Left cardiac atrium (tissue), 4 donors: ENCODE measurements at places on chromosomes 12 and 14. TPM values are rescaled to one million over a fixed set of nuclear protein-coding genes. Genes with fewer than 3 reads are reported as not detected.

ZNF385A gene
- 20.4 TPM for total RNA-seq

ANKRD33 gene
- not detected for total RNA-seq

DNA sequence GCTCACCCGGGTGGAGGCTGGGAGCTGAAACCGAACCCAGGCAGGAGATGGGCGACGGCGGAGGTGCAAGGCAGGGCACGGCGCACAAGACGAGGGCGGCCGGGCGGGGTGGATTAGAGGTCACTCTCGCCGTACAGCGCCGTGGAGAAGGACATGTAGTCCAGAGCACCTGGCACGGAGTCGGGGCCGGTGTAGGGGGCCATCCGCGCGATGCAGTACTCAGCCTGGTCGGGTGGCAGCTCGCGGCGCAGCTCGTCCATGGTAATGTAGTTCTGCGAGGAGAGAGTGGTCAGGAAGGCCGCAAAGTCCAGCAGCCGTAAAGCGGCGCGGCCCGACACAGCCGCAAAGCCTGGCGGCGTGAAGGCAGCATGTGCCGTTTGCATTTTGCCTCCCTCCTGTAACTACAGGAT, 81.9 kb upstream of the ZFP36L1 start:
- no peak for DNase-seq

RAB15 gene
- 12.9 TPM for total RNA-seq

SLC7A7 gene
- 8.2 TPM for total RNA-seq

DNA sequence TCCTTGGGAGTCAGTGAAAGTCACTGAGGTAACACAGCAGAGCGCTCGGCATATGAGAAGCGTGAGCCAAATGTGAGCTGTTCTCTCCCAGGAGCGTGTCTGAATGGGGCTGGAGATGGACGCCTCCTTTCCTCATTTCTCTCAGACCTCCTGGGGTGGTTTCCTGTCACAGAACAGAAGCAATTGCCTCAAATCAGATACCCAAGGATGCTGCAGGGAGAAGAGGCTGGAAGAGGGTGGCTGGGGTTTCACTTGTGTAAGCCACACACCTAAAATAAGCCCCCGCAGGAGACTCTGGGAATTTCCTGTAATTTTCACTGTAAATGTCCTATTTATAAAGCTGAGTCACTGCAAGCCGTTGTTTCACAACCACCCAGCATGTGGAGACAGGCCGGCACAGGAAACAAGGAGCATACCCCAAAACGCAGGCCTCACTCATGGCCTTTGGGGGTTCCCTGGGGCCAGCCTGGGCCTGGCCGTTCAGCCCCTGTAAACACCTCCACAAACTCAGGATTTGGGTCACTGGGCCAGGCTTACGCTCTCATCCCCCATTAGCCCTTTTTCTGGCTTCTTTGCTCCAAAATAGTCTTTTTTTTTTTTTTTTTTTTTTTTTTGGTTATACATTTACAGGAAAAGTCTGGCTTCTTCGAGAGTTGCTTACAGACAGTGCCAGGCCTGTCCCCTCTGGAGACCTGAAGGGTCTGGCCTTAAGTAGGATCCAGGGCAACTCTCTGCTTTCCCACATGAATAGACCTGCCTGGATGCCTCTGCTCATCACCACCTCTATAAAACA, 55.3 kb downstream of the VCPKMT start:
- DNase-seq = peak; percentile 67

DNA sequence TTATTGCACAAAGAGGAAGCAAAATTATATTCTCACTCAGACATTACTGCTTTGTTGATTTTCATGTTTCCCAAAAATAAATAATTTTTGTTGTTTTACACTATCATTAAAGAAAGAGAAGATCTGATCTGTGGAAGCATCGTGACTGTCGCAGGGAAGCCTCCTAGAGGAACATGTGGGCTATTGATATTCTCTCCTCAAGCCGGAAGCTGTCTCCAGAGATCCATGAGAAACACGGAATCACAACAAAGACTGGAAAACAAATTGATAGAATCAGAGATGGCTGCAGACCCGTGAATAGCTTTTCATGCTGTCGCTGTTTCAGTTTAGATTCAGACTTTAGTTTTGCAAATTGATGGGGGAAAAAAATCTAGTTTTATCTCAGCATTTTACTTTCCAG, 235.2 kb upstream of the TMPO start:
- DNase-seq = no peak

- no peak for DNase-seq
Observed at GRCh38 chr14:64507376-64508156, 3.0 kb downstream of the ZBTB1 start.

OR4Q3 gene
- not detected for total RNA-seq

STON2 gene
- 19.1 TPM for total RNA-seq

- no peak for DNase-seq
Observed at GRCh38 chr12:46487567-46488131, 115.1 kb upstream of the SLC38A2 start.

- no peak for DNase-seq
Observed at GRCh38 chr12:118059341-118060191, 1.4 kb downstream of the WSB2 start.

- DNase-seq = no peak
Observed at GRCh38 chr14:95535226-95536021, 574 bp downstream of the GLRX5 start.

FAM234B gene
- total RNA-seq = 3.7 TPM

TAS2R8 gene
- total RNA-seq = 0.26 TPM

WNT5B gene
- 5.0 TPM for total RNA-seq

DNA sequence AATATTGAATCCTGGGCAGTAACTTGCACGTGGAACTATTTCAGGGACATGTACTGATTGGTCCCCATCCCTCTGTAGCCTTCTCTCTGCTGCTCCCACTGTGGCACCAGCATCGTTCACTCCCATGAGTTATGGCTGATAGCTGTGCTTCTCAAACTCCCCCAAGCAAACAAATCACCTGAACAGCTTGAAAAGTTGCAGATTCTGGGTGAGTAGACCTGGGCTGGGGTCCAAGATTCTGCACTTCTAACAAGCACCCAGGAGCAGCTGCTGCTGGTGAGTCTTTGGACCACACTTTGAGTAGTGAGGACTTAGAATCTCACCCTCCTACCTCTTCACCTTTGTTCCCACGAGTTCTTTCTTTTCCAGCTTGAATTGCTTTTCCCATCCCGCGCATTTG, 49.4 kb upstream of the ZFP36L1 start:
- no peak for DNase-seq

- DNase-seq = no peak
Observed at GRCh38 chr12:32702946-32703345, 23.8 kb downstream of the DNM1L start.

L3HYPDH gene
- 15.2 TPM for total RNA-seq

DNA sequence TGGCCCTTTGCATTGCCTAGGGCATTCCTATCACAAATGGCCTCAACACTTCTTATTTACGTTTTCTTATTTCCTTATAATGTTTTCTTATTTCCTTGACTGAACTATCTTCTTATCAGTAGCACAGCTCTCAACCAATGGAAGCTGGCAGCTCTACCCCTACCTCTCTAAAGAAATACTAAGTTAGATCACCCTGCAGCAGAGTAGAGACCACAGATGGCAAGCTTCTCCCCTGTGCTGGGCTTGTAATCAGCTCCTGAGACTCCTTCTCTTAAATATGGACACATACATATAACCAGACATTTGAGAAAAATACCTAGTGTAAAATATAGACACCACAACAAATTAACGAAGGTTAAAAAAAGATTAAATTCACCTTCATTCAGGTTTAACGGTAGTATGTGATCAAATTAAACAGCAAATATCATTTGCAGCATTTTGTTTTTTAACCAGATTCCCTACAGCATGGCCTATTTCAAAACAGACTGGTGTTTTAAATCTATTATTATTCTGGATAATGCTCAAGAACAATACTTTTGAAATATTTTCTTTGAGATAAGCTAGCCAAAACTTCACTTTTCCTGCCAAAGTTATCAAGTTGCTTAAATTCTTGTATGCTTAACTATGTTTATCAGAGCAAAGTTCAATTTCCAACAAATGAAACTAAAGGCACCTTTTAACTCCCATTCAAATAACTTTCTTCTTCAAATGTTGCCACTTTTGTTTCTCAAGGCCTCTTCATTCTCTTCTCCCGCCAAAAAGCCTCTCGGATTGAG, 54.3 kb downstream of the SLC41A2 start:
- DNase-seq = no peak

NACA gene
- total RNA-seq = 516 TPM

INHBC gene
- total RNA-seq = not detected

DNA sequence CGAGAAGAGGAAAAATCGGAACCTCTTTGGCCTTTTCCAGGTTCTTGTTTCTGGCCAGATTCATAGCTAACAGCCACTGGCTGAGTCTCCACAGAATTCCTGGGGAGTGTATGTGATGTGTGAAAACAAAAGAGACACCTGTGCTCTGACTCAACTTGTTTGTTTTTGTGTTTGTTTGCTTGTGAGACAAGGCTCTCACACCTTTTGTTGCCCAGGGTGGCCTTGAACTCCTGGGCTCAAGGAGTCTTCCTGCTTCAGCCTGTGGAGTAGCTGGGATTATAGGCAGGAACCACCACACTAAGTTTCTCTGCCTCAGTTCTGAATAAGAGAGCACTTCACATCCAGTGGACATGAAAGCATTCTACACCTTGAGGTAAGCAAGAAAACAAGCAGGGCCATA, 22.7 kb downstream of the MFAP5 start:
- DNase-seq = no peak

CCDC175 gene
- not detected for total RNA-seq

GRCh38 chr14:91405724-91406435, 11.7 kb downstream of the CCDC88C start:
- no peak for DNase-seq

TSHR gene
- not detected for total RNA-seq

GRCh38 chr14:52660325-52660724, 35.0 kb downstream of the ERO1A start:
- no peak for DNase-seq

SSPN gene
- 114 TPM for total RNA-seq

DNA sequence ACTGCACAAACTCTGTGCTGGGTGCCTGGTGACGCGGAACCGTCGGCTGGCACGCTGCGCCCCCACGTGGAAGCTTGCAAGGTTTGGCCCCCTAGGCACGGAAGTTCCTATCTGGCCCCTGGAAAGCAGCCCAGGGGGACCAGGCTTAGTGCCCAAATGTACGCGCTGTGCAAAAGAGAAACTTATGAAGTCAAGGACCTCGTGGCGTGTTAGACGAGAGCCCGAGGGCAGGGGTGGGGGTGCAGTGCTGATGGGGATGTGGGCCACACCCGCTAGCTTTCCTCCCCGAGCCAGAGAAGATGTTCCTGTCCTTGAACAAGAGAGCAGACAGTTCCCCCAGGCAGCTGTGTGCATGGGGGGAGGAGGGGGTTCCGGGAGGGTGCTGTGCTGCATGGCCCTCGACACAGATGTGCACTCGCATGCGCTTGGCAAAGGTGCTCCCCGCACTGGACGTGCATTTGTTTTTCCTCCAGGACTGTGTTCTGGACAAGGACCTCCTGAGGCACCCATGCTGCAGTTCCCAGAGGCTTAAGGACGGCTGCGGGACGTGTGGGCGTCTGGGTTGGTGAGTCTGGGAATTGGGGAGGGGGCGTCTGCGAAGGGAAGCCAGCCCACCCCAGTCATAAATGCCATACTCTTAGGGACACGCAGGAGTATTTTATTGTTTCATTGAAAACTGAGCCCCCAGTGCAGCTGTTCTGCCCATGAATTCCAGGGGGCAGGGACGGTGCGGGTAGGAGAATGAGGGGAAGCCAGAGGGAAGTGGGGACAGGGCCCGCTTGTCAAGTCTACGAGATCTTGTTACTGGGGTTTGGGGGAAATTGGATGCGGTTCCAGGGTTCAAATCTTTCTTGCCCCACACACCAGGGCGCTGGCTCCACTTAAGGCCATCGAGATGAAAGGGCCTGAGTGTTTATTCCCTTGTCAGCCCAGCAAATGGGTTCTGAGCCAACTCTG, 80.0 kb downstream of the NTF3 start:
- peak; percentile 57 for DNase-seq

GRCh38 chr12:26810330-26810729, 22.7 kb downstream of the ITPR2 start:
- peak; percentile 73 for DNase-seq

DNA sequence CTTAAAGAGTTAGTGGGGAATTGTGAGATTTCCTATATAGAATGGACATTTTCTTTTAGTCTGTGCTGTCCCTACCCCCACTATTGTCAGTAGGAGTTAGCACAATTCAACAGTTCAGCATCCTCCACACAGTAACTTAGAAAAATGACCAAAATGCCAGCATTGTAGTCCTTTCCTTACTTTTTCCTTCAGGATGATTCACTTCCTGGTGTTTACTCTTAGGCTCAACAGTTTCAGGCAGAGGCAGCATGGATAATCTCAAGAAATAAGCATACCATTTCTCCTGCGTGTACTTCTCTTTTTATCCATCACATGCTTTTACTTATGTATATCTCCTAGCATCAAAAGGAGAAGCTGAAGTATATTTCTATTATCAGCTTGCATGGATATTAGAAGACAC, 683.4 kb downstream of the SLC16A7 start:
- DNase-seq = no peak

DNA sequence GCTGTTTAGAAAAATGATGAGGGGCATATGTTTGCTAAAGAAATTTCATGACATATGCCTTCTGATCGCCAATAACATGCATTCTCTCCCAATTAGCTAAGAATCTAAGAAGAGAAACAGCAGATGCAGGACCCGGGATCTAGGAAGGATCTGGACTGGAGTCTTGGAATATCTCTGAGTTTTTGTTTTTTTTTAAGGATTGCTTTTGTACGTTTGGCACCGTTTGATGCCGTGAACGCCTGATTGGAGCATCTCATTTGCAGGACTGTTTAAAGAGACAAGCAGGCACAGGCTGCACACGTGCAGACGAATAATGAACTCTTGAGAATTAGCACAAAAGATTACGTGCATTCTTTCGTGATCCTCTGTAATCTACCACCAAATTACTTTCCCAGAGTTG, 13.6 kb downstream of the EML1 start:
- no peak for DNase-seq

- peak; percentile 46 for DNase-seq
Observed at GRCh38 chr14:96929950-96930349, 132.8 kb downstream of the VRK1 start.

KLRC4 gene
- 0.77 TPM for total RNA-seq

DNA sequence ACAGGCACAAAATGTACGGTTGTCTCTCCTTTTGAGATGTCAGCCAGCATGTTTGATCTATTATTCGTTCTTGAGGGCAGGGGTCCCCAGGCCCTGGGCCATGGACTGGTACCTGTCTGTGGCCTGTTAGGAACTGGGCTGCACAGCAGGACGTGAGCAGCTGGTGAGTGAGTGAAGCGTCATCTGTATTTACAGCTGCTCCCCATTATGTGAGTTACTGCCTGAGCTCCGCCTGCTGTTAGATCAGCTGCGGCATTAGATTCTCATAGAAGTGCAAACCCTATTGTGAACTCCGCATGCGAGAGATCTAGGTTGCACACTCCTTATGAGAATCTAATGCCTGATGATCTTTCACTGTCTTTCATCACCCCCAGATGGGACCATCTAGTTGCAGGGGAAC, 41.4 kb upstream of the SCN8A start:
- no peak for DNase-seq

GRCh38 chr14:65214741-65215140, 112.4 kb upstream of the MAX start:
- DNase-seq = peak; percentile 42
